Nephron progenitor cell (in vitro differentiated cells): ENCODE measurements at places on chromosomes 11 and 22.

GRCh38 chr22:20546541-20546950, 39.1 kb downstream of the MED15 start:
- no peak for DNase-seq

GRCh38 chr22:32158712-32159533, at the start of gene C22orf42:
Gene C22orf42 (minus strand): TSS chr22:32159303. CDS start chr22:32159215, 88 bp downstream.
- DNase-seq = no peak

GRCh38 chr22:28208036-28208435, 289.0 kb upstream of the PITPNB start:
- DNase-seq = no peak

DNA sequence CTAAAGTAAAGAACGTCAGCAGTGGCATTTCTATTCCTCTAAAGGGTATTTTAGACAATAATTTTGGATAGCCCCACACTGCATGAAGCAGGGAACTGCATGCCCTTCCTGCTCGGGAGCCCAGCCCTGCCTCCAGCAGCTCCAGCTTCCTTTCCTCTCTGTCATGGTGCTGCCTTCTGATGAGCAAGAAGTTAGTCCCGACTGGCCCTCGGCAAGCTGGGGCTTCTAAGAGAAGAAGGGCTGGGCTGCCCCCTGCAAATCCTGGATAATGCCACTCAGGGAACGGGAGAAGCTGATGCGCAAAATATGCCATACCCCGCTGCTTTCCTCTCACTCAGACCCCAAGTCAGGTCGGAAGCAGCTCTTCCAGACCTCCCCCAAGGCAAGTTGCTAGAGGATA, 296.4 kb downstream of the ETS1 start:
- DNase-seq = no peak

DNA sequence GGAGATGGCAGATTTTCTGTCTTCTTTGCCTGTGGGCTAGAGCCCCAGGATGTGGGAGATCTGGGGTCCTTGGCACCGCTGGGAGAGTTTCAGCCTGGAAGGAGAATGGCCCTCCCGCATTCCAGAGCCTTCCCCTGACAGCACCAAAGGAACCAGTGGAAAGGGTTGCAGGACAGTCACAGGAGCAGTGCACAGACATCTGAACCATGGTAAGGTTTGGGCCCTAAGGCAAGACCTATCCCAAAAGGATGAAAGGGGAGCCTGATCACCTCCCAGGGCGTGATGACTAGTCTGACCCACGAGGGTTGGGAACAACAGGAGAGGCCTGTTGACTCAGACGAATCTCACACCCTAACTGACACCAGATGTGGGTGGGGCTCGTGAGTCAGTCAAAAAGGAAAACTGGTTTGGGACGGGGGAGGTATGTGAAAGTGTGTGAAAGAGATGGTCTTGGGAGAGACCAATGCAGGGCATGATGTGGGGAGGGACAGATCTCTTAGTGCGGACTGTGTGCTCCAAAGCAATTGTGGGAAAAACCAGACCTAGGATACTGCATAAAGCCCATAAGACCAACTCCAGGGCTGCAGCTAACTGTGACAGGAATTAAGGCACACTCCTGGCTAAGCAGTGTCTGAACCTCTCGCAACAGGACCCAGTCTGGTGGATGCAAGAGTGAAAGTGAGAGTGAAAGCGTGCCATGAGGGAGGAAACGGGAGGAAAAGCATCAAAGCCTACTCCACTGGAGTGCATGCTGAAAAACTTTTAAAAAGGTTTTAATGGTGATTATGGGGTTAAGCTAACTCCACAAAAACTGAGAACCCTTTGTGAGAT, 39.1 kb upstream of the GLYAT start:
- DNase-seq = no peak

GRCh38 chr11:101288392-101288791, 158.8 kb upstream of the PGR start:
- no peak for DNase-seq
